ENCODE measurements at places on chromosomes 1 and 21. TPM values are rescaled to one million over a fixed set of nuclear protein-coding genes. Genes with fewer than 3 reads are reported as not detected.

DNA sequence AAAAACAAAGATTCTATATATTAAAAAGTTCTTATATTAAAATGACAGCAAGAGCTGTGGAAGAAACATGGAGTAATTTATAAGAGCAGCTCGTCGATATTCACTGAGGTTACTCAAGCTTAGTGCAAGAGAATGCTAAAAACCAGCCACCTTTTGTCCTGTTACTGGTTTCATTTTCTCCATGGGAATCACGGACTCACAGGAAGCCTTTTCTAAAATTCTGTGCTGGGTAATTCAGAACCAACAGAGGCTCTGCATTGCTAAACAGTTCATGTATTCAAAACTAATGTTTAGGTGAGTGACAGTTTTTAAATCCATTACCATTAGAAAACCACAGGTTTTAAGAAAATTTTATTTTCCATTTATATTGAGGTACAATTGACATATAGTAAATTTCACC lies 147.8 kb upstream of the MAP1LC3C start:
- no peak for DNase-seq

- DNase-seq: no peak
Measured at GRCh38 chr1:228835456-228835855, 100.2 kb downstream of the RHOU start.

DNA sequence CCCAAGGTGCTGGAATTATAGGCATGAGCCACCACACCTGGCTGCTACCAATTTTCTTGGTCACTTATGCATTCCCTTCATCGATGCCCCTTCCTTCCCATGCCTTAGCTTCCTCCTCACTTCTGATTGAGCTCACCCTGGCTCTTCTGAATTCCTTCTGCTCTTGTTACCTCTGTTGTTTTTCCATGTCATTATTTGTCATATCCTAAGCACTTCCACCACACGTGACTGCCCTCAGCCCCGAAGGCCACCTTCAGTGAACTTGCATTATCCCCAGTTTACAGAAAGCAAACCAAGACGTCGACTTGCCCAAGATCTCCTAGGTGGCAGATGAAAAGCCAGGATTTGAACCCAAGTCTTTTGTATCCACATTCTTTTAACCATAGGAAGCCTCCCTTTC lies 30.7 kb downstream of the CA6 start:
- no peak for DNase-seq

- DNase-seq: no peak
Measured at GRCh38 chr1:81007024-81007423, 793.7 kb upstream of the ADGRL2 start.

DNA sequence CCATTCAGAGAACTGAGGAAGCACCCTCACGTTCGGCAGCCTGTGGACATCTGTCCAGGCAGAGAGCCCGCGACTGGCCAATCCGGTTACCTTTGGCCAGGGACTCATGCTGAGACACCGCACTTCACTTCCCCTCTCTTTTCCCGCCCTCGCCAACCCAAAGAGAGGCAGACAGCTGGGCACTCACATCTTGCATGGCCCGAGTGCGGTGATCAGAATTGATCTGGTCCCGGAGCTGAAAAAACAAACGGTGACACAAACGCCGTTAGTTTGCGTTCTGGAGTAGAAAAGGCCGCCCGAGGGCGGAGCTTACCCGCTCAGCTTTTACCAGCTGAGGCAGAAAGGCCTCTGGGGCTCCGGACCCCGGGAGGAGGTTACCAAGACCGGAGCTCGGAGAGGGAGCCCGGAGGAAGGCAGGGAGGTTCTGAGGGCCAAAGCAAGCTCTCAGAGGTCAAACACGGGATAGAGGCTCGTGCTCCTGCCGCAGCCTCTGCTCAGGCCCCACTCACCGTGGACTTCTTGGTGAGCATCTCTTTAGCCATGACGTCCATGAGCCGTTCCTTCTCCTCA lies 376 bp downstream of the SF3A3 start:
- DNase-seq: peak; percentile 54

DNA sequence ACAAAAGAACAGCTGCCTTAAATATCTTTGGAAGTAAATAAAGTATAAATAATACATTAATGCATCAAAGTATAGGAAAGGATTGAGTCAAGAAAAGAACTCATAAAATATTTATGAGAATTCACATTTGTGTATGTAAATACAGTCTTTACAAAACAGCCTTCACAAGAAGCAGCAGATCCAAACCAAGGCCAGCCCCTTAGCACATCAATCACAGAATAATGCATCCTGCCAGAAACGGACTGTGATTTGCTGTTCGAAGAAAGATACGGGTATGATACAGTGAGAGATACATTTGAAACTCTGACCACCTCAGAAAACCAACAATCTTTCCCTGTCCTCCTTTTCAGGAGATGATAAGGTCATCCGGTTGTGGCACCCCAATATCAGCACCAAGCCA lies 70.9 kb downstream of the WDR64 start:
- no peak for DNase-seq

FNDC5 gene
- not detected for total RNA-seq

CORT gene
- 0.36 TPM for total RNA-seq

CHRM3 gene
- total RNA-seq: 0.26 TPM

DNA sequence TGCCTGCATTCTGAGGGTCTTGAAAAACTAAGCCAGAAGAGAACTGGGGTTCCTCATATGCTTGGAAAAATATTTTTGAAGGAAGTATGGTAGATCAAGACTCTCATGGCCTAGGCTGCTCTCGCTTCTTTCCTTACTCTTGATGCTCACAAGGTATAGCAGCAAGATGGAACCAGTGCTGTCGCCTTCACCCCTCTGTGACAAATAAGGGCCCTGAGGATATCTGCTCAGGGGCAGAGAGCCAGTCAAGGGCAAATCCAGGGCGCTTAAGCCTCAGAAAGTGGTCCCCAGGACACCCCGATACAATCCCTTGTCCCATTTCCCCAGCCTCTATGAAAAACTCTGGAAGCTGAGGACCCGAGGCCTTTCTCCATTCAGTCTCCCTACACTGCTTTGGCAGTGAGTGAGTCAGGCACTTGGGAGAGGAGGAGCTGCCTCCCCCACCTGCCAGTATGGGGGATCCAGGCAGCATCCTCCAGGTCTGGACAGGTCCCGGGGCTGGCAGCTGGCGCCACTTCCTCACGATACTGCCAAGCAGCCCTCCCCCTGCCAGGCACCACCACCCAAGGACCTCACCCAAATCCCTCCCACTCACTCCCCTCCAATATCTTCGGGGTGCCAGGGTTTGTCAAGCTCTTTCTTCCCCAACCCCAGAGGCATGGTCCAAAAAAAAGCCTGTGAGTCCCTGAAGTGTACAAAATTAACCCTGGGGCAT lies 1.3 kb downstream of the IGSF9 start:
- DNase-seq: no peak

GRCh38 chr1:11722538-11722937 lies 13.4 kb upstream of the AGTRAP start:
- DNase-seq: no peak

GNAT2 gene
- 0.31 TPM for total RNA-seq

DNA sequence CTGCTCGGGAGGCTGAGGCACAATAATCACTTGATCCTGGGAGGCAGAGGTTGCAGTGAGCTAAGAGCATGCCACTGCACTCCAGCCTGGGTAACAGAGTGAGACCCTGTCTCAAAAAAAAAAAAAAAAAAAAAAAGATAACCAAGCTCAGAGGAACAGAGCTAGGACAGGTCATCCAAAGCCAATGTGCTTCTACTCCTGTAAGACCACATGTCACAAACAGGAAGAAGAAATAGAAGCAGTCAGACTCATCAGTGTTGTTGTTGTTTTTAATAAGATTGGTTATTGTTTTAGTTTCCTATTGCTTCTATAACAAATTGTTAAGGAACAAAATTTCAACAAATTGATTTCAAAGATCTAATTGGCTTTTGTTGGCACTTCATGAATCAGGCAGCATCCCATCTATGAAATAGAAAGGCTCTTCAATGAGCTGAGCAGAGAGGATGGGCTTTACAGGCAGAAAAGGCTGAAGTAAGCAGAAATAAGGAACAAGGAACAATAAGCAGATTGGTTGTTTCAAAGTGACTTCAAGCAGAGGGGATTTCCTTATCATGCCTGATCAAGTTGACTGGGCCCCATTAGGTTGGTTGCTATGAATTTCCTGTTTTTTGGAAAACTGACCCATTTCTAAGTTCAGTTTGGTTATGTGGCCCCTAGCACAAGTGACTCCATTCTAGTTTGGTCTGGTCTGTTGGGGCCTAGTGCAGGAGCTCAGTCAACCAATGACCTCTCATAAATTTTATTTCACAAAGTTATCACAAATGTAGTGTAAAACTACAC lies 6.0 kb upstream of the AKNAD1 start:
- DNase-seq: no peak

GRCh38 chr1:28190337-28190979 lies 14.0 kb upstream of the PTAFR start:
- no peak for DNase-seq

GRCh38 chr1:33578557-33579448 lies 106.4 kb downstream of the ZSCAN20 start:
- no peak for DNase-seq

DNA sequence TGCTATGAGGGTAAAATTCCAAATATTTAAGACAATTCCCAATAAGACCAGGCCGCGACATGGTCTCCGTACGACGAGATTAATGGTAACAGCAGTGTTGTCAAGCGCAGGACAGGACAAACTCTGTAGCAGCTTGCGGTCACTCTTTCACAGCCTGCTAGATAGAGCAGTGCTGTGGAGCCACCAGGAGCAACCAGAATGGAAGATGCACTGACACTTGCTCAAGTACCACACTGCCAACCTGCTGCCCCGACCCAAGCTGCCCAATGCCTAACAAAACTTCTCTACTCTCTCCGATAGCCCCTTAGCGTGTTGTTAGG lies 636 bp downstream of the WARS2 start:
- DNase-seq: no peak

SPRR5 gene
- not detected for total RNA-seq

AADACL3 gene
- not detected for total RNA-seq

C1orf21 gene
- total RNA-seq: 2.2 TPM

CLCA2 gene
- not detected for total RNA-seq

DNA sequence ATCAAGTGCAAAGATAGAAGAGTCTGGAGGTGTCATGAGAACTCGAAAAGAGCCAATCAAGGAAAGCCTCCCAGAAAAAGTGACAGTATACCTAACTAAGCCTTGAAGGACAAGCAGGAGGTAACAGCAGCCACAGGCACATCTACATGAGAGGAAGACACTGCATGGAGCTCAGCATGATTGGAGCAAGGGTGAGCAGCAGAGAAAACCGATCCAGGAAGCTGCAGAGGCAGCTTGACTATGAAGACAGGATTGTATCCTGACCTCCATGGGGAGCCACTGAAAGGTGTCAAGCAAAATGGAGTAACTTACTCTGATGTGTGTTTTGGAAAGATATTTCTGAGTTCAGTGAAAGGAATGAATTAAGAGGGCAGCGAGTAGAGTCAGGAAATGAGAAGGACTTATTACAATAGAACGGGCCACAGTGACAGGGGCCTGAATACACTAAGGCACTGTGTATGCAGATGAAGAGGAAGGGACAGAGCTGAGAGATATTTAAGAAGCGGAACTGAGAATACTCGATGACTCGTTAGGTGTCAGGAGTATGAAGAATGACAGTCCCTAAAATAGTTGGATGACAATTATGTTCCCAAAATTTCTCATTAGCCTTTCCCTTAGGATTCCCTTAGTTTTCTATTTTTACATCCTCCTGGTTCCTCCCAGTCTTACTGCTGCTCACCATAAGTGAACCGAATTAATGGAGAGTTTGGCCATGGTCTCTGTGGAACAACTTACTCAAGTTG lies 139.3 kb upstream of the NFIA start:
- no peak for DNase-seq

DNA sequence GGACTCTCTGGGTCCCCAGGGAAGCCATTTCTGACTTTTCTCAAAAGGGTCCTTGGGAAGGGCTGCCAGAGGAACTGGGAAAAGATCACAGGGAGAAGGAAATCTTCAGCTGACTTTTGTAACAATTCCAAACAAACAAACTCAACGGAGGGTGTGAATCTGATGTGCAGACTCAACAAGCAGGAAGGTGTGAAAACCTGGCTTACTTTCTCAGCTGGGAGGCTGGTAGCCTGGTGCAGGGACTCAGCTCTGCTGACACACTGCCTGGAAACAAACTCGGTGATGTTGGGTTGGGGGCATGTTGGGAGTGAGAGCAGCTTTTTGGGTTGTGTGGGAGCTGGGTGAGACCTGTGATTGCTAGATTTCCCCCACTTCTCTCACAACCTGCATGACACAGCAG lies 10.2 kb upstream of the HSD3B2 start:
- DNase-seq: no peak

CITED4 gene
- 2.1 TPM for total RNA-seq

LAPTM5 gene
- 196 TPM for total RNA-seq

PTGFR gene
- not detected for total RNA-seq

DNA sequence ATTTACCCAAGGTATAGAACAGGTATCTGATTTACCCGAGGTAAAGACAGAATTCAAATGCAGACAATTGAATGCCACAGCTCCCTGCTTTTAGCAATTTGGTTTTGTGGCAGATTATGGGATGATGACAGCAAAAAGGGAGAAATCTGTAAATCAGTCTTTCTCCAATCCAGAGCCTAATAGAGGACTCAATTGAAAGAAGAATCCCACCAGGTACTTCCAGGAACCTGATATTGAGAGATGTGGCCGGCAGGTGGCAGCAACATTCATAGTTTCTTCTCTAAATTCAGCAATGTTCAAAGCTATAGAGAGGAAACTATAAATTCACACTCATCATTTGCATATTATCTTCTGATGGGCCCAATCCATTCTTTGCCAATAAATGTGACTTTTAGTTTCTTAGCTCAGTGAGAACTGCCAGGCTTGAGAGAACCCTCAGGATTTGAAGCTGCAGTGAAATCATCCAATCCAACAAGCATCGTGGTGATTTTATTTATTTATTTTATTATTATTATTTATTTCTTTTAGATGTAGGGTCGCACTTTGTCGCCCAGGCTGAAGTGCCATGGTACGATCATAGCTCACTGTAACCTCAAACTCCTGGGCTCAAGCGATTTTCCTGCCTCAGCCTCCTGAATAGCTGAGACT lies 9.8 kb upstream of the PHACTR4 start:
- DNase-seq: peak; percentile 84

LORICRIN gene
- 0.19 TPM for total RNA-seq

ANKRD34A gene
- 4.6 TPM for total RNA-seq

USH2A gene
- not detected for total RNA-seq

RUNX3 gene
- 155 TPM for total RNA-seq

DNA sequence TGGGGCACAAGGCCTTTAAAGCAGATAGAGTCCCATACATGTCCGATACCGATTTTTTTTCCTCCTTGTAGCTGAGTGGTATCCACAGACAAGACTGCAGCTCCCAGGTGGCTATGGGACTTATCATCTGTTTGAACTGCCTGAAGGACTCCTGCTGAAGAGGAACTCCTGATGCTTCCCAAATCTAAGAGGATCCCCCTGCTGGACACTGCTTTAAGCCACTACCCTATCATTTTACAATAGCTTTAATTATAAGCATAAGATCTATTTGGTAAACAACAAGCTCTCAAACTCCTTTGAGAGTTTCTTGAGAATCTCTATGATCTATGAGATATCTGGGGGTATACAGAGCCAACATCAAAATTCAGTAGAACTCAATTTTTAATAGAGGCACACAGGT lies 11.7 kb downstream of the NDC1 start:
- DNase-seq: no peak

KHDRBS1 gene
- 203 TPM for total RNA-seq

All from activated CD4-positive, alpha-beta memory T cell treated with anti-CD3 and anti-CD28 coated beads for 36 hours (primary cell).